ENCODE measurements at places on chromosomes 5 and 9.

DNA sequence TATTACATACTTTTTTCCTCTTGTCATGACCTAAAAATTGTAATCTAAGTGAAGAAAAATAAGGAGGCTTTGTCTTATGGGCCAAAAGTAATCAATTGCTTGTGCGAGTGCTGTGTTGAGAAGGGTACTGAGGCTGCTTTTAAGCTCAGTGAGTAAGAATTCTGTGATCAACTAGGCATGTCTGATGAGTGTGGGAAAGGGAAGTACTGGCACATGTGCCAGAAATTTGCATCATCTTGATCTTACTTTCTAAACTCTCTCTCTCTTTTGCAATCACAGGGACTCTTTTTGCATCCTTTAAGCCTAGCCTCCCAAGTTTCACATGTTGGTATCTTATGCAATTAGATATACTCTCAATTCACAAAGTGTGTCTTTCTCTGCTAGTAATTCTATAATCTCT, 329.9 kb downstream of the KIF4B start:
- DNase-seq: no peak

- DNase-seq: no peak
Observed at GRCh38 chr9:103821115-103821514, 273.0 kb upstream of the SMC2 start.

DNA sequence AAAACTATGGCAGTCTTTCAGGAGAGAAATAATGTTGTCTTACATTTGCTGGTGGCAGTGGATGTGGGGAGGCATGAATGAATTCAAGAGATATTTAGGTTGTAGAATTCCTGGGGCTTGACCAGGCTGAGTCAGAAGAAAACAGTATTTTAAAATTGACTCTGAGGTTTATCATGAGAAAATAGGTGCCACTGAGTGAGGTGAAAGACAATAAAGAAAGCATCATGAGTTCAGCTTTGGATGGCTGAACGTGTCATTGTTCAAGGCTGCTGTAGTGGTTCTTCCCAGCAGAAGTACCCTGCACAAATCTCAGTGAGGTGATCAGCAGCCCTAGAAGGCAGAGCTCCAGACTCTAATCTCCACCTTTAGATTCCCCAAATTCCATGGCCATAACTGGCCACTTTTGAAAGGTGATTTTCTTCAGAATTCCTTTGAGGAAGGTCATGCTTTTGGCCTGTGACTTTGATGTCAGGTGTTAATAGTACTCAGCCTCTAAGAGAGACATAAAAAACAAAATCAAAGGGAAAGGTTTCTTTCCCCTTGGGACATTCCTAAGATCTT, 395.4 kb downstream of the NTRK2 start:
- DNase-seq: no peak

DNA sequence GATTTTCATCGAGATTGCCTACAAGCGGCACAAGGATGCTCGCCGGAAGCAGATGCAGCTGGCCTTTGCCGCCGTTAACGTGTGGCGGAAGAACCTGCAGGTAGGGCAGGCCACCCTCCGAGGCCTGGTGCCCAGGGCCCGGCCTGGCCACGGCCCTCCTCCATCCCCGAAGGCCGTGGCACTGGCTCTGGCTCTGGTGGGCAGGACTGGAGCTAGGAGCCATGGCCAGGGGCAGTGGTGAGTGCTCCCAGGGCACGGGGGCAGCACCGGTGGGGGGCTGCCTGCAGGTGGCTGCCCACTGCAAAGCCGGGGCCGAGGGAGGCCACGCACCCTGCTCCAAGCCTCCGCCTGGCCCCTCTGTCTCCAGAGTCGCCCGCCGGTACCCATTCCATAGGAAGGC, 6.0 kb downstream of the LRRC26 start:
- DNase-seq: no peak

DNA sequence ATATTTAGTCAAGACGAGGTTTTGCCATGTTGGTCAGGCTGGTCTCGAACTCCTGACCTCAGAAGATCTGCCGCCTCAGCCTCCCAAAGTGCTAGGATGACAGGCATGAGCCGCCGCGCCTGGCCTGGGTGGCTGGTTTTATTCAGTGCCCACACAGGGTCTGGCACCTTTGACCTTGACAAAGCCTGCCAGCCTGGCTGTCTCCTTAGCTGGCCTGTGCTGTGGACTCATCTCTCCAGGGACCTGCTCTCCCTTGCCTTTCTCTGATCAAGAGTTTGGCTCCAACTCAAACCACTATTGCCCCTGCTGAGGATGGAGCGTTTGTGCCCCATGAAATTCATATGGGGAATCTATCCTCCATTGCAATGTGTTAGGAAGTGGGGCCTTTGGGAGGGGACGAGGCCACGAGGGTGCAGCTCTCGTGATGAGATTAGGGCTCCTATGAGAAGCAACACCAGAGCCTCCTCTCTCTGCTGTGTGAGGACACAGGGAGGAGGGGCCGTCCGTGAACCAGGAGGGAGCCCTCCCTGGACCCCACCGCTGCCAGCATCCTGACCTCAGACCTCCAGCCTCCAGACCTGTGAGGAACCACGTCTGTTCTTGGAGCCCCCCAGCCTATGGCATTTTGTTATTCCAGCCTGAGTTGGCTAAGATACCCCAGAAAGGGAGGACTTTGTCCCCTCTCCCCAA, 45.0 kb downstream of the MRPL36 start:
- DNase-seq: no peak

DNA sequence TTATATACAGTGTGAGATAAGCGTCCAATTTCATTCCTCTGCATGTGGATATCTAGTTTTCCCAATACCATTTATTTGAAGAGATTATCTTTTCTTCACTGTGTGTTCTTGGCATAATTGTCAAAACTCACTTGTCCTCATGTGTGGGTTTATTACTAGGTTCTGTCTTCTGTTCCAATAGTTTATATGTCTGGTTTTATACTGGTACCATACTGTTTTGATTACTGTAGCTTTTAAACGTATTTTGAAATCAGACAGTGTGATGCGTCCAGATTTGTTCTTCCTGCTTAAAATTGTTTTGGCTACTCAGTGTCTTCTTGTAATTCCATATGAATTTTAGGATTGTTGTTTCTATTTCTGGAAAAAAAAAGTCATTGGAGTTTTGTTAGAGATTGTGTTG, 10.2 kb downstream of the NDUFAF2 start:
- no peak for DNase-seq
